ENCODE measurements at places on chromosomes 12 and 14.

GRCh38 chr14:92448786-92449185, 64.8 kb upstream of the RIN3 start:
- no peak for DNase-seq

DNA sequence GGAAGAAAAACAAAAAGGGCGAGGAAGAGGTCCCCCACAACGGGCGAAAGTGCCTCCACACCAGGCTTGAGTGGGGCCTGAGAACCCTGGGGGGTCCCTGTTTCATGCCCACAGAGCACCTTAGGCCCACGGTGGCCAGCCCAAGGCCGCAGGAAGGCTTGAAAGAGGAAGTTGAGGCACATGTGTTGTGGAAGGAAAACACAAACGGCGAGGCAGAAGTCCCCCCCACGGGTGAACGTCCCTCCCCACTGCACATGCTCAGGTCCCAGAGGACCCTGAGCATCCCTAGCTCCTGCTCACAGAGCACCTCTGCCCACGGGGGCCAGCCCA, 371.5 kb downstream of the ALG10 start:
- no peak for DNase-seq

GRCh38 chr12:70074510-70074909, 168.7 kb upstream of the CNOT2 start:
- DNase-seq, result no peak

DNA sequence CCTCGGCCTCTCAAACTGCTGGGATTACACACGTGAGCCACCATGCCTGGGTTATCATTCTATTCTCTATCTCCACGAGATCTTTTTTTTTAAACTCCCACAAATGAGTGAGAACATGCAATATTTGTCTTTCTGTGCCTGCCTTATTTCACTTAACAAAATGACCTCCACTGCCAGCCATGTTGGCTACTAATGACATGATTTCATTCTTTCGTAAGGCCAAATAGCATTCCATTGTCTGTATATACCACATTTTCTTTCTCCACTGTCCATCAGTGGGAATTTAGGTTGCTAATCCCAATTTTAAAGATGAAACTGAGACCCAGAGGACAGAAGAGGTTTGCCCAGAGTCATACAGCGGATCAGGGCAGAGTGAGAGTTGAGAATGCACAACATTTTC, 10.9 kb upstream of the TRPV4 start:
- no peak for DNase-seq

DNA sequence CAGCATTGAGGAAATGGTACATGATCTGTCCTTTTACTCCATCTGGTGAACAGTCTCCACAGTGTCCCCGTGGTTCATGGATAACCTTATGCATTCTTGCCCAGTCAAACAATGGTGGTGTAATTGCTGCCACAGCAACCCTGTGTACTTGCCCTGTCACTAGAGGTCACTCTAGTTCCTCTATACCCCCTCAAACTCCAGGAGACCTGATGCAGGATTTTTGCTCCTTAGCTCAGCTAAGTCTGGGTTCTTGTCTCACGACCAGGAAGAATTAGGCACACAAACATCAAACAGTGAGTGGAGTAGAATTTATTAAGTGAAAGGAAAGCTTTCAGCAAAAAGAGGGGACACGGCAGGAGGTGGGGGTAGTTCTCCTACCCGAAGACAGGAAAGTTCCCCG, 24.7 kb upstream of the EEA1 start:
- no peak for DNase-seq

DNA sequence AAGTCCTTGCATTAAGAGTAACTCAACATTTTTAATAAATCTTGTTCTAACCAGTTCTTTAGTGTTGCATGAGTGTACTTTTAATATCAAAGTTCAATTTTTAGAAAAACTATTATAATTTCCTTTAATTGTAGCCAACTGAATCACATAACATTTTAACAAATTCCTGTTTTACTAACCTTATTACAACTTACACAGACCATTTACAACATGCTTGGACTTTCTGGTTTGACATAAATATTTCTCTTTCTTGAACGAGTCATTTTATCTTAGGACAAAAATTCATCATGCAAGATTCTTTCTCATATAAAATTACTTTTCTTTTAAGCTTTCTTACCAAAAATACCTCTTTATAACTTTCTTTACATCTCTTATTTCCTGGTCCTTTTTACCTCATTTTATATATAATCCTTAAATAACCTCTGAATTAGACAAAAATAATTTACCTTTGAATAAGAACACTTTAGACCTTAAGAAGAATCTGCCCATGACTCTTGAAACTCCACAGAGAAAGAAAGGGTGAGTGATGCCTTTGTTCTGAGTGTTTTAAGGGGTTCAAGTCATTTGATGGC, 3.9 kb downstream of the SLCO1A2 start:
- no peak for DNase-seq

DNA sequence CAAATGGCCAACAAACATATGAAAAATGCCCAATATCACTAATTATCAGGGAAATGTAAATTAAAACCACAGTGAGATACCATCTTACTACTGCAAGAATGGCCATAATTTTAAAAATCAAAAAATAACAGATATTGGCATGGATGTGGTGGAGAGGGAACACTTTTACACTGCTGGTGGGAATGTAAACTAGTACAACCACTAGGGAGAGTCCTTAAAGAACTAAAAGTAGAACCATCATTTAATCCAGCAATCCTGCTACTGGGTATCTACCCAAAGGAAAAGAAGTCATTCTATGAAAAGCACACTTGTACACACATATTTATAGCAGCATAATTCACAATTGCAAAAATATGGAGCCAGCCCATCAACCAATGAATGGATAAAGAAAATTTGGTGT, 459.7 kb downstream of the GXYLT1 start:
- DNase-seq, result no peak

GRCh38 chr12:119448611-119449131, 114.1 kb downstream of the CCDC60 start:
- DNase-seq, result no peak

- no peak for DNase-seq
These were observed 27.2 kb downstream of the DDX51 start for GRCh38 chr12:132116709-132117557.

- DNase-seq, result no peak
These were observed 236.4 kb downstream of the PCNX1 start for GRCh38 chr14:71143381-71144290.

DNA sequence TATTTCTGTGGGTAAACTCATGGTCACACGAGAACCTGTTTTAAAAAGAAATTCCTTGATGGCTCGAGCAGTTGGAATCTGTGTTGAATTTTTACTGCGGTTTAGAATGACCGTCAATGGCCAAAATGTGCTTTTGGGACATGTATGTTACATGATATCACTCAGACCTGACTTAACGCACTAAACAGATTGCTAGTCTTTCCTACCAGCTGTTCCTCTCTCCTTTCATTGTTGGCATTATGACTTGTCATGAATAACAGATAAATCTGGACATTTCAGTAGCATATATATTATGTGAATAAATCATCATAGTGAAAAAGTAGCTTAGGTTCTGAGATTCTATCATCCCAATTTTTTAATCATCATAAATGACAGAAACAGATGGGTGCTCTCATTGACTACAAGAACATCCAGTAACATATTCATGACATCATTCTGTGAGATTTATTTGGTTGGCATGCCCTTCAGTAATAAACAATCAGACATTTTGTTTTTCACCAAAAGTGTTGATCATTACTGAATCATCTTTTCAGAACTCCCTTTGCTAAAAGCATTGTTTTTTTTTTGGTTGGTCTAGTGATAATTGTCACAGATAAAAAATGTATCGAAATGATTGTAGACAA, 57.9 kb upstream of the NAV3 start:
- no peak for DNase-seq

- no peak for DNase-seq
These were observed at the start of gene LUM for GRCh38 chr12:91111366-91112325. LUM (minus strand) TSS chr12:91111494; CDS start chr12:91108979, 2,515 bp downstream.

GRCh38 chr12:8846305-8846704, 23.9 kb downstream of the A2ML1 start:
- DNase-seq, result no peak

DNA sequence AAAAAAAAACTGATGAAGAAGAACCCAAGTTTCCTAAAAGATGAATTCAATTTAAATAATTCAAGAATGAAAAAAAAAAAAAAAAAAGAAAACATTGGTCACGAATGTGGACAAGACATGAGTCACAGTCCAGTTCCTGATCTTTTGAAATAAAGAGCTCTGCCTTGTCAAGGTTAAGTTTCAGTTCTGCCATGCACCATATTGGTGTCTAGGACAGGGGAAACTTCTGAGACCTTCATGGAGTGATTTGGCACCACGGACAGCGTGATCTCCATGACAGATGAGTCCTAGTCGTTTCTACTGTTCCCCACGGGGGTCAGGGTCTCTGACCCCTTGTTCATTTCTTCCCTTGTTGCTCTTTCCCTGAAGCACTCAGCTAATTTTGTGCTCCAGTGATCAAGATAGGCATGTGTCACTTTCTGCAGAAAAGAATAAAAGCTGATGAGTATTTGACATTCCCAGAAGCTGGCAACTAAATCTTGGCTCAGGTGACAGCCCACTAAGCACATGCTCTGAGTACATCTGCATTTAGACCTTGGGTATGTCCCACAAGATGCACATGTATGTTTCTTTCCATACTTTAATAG, 1159.7 kb downstream of the BCL11B start:
- no peak for DNase-seq

GRCh38 chr14:104715416-104715815, 8.6 kb upstream of the ADSS1 start:
- DNase-seq, result no peak

- peak; percentile 40 for DNase-seq
These were observed 28.6 kb downstream of the PIGH start for GRCh38 chr14:67571275-67571990.

DNA sequence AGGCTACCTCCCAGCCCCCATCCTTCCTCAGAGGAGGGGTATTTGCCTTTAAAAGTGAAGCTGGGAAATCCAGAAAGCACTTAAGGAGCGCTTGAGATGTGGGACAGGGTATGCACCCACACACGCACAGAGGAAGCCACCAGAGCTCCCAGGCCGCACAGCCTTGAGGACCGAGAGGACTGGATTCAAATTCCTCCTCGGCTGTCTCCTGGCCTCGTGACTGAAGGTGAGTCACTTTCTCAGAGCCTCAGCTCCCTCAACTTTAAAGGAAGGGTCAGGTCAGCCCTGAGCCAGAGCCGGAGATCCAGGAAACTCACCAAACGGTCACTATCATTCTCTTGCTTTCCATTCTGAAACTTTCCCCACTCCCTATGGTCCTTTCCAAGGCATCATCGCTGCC, 37.6 kb downstream of the BCL11B start:
- no peak for DNase-seq

DNA sequence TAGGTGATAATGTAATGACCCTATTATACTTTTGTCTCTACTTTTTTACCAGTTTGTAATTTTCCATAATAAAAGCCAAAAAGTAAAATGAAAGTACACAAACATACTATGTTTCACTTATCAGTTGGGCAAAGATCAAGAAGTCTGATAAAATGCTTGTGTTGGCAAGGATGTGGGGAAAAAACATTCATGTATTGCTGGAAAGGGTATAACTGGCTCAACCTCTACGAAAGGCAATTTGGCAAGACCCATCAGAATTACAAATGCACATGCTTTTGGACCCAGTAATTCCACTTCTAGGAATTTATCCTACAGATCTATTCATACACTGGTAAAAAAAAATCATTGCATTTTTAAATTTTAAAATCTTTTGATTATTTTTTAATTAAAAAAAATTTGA, 68.0 kb downstream of the SPTB start:
- no peak for DNase-seq

GRCh38 chr14:91956616-91957015, 9.1 kb upstream of the FBLN5 start:
- no peak for DNase-seq

DNA sequence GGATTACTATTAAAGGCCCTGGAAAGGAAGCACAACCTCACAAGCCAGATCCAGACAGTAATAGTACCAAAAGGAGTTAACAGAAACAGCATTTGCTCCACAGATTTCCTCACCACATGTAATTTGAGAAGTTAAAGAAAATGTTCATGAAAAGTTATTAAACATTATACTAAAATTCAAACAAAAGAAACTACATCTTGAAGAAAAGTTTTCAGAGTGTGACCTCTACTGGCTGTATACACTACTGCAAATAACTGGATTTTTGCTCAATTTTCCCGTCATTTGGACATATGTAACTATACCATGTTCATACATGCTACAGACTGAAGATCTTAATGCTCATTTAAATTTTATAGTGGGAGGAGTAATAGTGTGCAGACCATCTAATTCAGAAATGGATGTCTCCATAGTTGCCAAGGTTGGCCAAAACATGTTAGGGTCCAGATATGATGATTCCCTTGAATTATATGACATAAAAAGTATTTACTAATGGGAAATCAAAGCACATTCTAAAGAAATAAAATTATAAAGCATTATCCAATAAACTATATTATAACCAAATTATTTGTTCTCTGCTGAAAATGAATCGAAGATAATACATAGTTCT, 5.6 kb downstream of the KRR1 start:
- DNase-seq, result no peak

- DNase-seq, result no peak
These were observed 421.5 kb upstream of the MDGA2 start for GRCh38 chr14:48096897-48097296.

DNA sequence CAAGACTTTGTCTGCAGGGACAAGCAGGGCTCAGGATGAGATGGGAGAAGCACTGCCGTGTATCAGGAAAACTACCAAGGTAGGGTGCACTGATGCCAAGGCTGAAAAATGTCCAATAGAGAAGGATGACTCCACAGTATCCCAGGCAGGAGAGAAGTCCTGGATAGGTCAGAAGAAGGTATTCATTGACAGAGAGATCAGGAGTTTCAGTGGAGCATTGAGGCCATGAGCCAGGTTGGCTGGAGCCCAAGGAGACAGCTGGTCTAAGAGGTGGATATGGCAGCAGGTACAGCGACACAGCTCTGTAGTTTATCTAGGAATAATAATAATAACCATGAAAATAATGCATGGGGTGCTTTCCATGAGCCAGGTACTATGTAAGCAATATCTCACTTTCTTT, 180.9 kb downstream of the EXOC5 start:
- no peak for DNase-seq

GRCh38 chr12:3523058-3523457, 32.1 kb downstream of the PRMT8 start:
- no peak for DNase-seq

GRCh38 chr12:6783828-6784227, 5.5 kb upstream of the CD4 start:
- no peak for DNase-seq

DNA sequence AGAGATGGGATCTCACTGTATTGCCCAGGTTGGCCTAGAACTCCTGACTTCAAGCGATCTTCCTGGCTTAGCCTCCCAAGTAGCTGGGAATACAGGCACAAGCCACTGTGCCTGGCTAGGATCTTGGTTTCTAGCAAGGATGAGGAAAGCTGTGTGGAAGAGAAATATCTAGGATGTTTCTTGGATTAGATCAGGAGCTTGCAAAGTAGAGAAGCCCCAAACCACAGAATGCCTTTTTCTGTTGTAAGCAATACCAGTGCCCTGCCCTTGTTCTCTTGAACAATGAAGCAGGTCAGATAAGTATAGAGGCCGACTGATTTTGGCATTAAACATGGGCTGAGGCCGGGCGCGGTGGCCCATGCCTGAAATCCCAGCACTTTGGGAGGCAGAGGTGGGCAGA, 44.3 kb upstream of the STRN3 start:
- DNase-seq, result no peak

GRCh38 chr14:55038708-55039107, 11.7 kb downstream of the SOCS4 start:
- no peak for DNase-seq

- DNase-seq, result no peak
These were observed 184.7 kb upstream of the DCN start for GRCh38 chr12:91367234-91367849.
